Heart left ventricle (tissue), 16 donors: ENCODE measurements at places on chromosomes 12 and 14.

DNA sequence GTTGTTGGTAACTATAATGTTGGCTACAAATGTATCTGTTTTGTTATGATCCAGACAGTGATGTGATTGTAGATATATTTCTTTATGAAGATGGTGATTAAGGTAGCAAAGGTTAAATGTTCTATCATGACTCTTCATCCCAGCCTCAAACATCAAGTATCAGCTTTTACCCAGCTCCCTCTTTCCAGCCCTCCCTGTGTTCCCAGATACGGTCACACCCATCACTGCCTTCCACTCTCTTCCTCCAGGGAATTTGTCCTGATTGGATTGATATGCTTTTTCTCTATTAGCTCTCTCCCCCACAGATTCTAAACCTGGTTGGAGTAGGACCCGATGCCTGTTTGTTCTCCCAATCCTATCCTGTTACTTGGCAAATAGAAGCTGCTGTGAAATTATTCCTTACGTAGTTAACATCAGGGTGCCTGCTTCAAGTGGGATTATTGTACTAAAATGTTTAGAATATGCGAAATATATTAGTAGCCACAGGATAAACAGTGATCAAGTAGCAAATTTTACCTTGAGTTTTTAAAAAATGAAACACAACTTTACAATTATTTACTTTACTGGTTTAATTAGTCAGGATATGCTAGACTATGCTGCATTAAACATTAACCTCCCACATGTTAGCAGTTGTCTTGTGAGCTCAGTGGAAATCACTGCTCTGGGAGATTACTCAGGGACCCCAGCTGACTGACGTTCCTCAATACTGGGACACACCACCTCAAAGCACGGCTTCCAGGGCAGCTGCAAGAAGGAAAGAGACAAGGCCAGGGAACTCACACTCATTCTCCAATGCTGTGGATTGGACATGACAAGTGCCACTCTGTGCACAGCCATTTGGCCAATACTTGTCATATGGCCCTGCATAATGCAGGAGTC is 165.3 kb downstream of the ALX1 start:
- no peak for DNase-seq

- DNase-seq: no peak
Observed at GRCh38 chr14:104734051-104734587, 10.1 kb downstream of the ADSS1 start.

DNA sequence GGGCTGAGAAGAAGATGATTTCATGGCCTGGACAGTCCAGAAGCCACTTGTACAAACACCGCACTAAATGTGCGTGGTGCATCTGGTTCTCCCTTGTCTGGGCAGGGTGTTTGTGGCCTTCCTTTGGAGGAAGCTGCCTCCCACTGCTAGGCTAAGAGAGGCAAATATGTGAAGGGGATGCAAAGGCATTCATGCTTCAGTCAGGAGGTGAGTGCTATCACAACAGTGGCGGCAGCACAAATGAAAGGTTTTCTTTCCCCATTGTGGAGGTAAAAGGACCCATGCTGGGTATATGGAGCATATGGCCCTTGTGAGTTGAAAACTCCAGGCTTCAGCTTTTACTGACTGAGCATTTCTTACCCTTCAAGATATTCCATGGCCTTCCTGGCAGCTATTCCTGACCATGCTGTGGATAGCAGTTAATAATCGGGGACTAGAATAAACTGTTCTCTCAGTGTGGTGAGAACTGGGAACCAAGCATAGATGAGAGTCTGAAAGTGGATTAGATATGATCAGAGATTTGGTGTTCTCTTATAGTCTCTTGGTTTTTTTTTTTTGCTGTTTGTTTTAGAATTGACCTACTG is 69.9 kb downstream of the MYRFL start:
- no peak for DNase-seq

DNA sequence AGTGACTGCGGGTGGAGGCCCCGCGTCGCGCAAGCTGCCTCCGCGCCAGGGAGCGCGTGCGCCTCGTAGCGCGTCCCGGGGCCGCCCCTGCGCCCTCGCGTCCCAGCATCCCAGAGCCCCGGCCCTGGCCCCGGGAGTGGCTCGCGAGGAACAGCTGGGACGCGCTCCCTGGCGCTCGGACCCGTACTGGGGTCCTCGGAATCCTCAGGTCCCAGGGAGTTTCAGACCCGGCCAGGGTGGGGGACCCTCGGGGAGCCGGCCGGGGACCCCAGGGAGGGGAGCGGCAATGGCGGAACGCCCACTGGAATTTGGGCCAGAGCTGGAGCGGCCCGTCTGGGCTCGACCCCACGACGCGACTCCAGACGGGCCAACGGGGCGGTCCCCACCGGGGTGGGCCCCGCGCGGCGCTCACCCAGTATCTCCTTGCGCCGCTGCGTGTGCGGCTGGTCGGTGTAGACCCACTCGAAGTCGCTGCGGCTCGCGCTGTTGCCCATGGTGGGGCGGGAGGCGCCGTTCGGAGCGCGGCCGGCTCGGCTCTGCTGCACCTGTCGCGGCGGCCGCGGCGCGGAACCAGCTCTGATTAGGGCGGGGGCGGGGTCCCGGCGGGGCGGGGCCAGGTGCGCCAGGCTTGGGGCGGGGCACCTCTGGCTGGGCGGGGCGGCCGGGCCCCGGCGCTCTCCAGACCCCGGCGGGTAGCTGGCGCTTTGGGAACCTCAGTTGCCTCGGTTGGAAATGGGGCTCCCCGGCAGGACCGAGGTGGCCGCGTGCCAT is at the start of gene DEGS2:
TSS of gene DEGS2 (minus strand) at position 552 of the 771 bp plus-strand sequence. CDS start at position 494, 58 bp downstream.
- DNase-seq: no peak

DNA sequence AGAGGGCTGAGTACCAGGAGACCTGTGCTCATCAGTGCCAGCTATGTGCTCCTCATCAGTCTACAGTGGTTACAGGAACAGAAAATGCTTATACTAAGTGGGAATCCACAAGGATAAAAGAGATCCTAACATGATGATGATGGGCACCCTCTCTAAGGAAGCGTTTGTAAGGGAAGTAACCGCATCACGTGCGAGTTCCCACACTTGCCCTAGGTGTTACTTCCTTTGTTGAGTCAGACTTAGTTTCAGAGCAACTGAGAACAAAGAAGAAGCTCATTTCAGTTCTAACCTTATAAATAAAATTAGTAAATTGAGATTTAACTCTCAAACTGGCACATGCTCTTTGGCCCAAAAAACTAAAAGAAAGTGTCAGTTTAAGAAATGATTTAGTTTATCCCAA is 956.4 kb upstream of the TMEM132C start:
- no peak for DNase-seq

DNA sequence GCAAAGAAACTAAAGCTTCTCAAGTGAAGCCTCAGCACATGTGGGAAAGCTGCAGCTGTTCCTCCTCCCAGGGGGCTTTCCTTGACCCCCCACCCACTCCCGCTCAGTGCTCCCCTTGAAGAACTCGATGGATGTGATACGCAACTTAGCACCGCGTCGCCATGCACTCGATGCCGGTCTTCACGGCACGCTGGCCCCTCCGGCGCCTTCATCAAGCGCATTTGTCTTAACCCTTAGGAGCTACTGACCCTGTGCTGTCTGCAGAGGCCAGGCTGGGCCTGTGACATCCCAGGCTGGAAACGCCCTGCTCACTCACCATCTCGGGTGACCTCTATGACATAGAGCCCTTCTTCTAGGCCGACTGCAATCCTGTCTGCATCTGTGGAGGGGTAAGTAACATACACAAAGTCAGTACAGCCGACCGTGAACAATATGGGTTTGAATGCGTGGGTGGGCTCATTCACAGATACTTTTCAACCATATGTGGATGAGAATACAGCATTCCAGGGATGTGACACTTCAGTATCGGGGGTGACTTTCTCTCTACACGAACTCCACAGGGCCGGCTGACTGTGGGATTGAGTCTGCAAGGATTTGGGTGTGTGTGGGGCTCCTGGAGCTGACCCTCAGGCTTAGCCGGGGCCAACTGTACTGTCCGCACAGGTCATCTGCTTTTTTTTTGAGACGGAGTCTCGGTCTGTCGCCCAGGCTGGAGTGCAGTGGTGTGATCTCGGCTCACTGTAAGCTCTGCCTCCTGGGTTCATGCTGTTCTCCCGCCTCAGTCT is 23.1 kb downstream of the AMN start:
- DNase-seq: no peak

DNA sequence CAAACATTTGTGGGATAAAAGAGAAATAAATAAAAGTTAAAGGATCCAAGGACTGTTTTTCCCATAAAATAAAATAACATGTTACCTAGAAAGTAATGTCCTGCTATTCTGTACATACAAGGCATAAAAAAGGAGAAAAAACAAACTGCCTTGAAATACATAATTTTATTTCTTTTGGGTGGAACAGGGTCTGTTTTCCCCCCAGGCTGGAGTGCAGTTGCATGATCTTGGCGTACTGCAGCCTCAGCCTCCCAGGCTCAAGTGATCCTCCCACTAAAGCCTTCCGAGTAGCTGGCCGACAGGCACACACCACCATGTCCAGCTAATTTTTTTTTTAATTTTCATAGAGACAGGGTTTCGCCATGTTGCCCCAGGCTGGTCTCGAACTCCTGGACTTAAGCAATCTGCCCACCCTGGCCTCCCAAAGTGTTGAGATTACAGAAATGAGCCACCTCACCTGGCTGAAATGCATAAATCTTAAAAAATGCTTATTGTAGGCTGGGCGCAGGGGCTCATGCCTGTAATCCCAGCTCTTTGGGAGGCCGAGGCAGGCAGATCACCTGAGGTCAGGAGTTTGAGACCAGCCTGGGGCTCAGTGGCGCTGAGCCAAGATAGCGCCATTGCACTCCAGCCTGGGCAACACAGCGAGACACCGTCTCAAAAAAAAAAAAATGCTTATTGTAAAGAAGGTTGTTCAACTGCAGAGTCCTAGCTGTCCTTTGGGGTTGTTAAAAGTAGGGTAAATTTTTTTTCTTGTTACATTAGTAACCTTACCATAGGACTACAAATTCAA is 4.1 kb upstream of the TUBA1C start:
- no peak for DNase-seq

GRCh38 chr12:3655328-3655900 is 97.5 kb downstream of the CRACR2A start:
- no peak for DNase-seq

DNA sequence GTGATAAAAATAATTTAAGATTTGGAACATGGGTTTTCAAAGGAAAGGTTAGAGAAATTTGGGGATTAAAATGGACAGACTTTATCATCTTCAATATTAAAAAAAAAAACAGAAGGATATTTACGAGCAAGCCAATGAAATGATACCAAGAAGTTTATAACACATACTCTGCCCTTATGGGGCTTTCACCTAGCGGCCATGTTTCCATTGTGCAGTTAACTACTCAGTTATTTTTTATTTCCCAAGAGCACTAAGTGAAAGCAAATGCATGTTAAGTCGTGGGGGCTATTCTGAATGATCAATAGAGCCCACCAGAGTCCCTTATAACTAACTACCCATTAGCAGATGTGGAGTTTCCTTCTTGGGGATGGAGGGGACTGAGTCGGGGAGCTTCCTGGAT is 53.9 kb downstream of the ETV6 start:
- no peak for DNase-seq

GRCh38 chr14:96614481-96614881 is 112.3 kb downstream of the PAPOLA start:
- DNase-seq: no peak

GRCh38 chr12:62267480-62267879 is 7.3 kb downstream of the USP15 start:
- no peak for DNase-seq

DNA sequence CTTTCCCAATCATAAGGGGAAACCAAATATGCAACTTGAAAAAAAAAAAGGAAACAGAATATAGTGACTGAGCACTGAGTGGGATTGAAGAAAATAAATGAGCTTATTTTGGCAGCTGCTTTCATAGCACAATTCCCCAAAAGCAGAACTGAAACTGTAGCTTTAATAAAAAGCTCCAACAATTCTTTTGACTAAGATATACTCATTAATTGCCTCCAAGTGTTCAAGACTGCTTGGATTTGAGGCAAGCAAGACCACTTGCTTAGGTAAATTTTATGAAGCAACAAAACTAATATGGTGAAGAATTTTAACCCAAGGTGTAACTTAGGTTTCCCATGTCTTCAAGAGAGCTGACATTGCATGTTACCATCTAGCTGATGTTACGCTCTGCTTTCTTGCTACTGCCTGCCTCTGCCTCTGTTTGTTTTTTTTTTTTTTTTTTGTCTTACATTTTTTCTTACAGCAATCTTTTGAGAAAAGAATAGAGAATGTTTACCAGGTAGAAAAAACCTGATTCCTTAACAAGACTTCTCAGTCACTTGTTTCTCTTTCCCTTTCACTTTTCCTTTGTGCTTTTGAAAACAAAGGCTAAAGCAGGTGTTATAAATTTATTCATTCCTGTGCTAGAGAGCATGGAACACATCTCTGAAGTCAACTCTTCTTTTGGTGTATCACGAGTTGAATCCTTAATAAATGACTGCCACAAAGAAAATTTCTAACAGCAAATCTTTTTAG is 134.4 kb downstream of the BCAT1 start:
- DNase-seq: no peak

DNA sequence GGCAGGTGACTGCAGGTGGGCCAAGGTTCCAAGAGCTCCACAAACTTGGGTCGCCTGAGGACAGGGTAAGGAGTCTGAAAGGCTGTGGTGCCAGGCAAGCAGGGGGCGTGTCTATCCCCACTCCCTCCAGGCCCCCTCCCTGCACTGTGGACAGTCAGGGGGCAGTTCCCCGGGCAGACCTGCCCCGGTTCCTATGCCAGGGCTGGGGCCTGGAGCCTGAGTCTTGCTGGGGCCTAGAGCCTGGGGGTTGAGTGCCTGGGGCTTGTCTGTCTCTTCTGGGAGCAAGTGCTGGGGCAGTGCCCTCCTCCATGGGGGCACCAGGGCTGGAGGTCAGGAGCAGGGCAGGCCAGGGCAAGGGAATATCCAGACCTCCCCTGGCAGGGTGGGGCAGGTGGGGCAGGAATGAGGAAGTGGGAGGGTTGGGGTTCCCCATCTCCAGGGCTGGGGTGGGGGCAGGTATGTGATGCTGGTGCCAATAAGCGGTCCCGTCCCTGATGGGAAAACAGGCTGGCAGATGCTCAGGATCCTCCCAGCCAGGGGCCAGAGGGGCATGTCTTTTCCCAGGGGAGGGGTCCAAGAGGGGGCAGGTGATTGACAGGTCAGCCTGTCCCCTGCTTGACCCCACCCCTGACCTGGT is 11.9 kb upstream of the TNFAIP2 start:
- DNase-seq: no peak

DNA sequence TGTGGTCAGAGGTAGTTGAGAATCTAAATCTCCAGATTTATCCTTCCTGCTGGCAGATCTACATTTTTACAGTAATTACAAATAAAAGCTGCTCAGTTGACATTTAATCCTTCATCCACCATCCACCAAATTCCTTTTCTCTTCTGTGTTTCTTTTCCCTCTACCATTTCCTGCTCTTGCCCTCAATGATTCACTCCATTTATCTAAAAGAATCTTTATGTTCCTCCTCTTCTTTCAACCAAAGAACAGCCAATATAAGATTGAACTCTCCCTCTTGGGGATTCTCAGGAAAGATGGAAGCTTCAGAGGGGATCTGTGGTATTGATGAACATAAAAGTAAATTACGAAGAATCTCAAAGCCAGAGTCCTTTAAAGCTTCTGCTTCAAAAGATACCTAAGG is 4.4 kb downstream of the MAP4K5 start:
- no peak for DNase-seq

GRCh38 chr14:94395282-94395887 is 7.0 kb upstream of the SERPINA1 start:
- no peak for DNase-seq

GRCh38 chr12:124756166-124756565 is 107.5 kb downstream of the SCARB1 start:
- DNase-seq: no peak

- DNase-seq: no peak
Observed at GRCh38 chr14:94486883-94487282, 10.9 kb upstream of the SERPINA9 start.

GRCh38 chr14:50303744-50304471 is 8.1 kb downstream of the L2HGDH start:
- DNase-seq: no peak

GRCh38 chr12:16189849-16190248 is 87.6 kb downstream of the SLC15A5 start:
- no peak for DNase-seq
